ENCODE measurements at places on chromosomes 12 and 14.

GRCh38 chr12:3827301-3828000, 45.7 kb downstream of the PARP11 start:
- no peak for DNase-seq

- DNase-seq, result no peak
These were observed 36.4 kb downstream of the PPM1H start for GRCh38 chr12:62898526-62898925.

DNA sequence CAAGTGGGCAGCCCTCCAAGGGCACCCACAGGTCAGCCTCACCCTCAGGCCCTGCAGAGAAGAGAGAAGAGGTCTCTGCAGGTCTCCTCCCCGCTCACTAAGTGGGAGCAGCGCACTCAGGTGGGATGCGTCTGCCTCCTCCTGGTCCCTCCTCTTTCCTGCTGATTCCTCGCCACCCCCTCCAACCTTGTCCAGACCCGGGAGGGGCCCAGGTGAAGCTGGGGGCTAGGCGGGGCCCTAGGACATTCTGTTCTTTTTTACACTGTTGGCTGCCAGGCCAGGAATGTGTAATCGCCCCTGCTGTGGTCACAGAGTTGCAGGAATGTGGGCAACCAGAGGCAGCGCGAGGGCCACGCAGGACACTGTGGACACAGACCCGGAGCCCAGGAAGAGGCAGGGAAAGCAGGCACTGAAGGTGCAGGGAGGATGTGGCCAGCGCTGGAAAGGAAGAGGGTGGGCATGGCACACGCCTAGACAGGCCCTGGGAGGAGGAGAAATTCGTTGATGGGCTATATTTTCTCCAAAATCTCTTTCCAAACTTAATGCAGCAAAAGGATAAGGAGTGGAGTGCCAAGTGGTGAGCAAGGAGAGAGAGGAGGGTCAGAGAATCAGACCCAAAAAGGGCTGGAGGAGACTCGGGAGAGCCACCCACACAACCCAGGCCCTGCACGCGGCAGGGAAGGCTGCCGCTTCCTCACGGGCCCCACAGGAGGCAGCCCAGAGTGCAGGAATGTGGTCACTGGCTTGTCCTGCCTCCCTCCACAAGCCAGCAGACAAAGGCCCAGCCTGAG, 911 bp upstream of the SCNN1A start:
- no peak for DNase-seq

DNA sequence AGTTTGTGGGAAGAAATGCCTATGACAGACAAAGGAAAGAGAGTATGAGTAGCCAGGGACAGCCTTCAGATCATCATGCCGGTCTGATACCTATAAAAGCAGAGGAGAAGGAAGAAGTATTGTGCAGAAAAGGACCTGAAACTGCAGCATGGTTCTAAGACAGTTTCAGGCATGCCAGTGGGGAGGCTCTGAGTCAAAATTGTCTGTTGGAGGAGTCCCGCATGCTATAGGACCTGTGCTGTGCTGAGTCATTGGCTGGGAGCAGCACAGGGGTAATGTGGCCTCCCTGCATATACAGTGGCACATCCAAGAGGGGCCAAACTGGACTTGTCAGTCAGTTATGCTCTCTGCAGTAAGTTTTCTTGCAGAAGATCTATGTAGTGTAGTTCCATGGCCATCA, 40.7 kb downstream of the NEUROD4 start:
- no peak for DNase-seq

DNA sequence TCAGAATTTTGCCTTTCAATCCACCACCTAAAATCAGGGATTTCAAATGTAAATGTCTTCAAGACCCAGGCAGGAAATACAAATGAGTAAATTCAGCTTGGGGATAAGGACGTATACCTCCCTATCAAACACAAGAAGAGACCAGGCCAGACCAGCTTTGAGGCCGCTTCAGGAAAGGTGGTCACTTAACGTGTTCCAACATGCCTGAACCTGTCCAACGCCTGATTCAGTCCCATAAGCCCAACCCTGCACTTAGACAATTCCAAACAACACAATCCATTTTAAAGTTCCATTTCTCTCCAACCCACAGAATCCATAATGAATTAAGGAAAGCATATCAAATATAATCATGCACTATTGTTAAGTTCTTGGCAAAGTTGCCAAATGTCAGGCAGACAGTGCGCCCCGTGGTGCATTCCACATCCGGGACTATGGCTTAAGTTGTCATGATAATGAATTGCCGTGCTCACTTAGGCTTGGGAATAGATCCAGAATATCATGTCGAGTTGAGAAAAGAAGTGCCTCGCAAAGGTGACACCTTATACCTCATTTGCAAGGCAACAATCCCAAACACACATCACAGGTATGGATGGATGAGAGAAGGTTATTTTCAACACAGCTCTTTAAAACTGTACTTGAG, 35.5 kb downstream of the CCDC60 start:
- DNase-seq, result no peak

DNA sequence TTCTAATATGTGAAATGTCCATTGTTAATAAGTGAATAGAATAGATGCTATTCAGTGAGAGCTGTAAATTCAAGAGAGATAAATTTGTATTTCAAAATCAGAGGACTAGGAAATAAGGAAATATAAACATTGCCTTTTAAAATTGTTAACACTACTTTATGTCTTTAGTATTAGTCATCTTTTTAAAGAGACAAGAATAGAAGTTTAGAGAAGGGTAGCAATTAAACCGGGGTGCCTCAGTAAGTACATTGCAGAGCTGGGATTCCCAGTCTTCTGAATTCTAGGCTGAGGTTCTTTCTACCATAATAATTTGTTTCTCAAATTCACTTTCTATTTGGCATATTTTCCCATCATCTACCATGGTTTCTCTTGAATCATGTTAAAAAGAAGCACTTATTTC, 498.6 kb downstream of the SLC16A7 start:
- DNase-seq, result no peak

DNA sequence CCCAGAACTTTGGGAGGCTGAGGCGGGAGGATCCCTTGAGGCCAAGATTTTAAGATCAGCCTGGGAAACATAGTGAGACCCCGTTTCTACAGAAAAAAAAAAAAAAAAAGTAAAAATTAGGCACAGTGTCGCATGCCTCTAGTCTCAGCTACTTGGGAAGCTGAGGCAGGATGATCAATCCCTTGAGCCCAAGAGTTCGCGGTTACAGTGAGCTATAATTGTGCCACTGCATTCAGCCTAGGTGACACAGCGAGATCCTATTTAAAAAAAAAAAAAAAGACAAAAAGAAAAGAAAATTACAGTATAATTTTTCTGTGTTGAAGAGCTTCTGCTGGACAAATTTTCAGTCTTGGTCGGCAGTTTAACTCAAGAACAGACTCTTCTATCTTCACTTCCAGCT, 133.9 kb upstream of the FGD4 start:
- no peak for DNase-seq

DNA sequence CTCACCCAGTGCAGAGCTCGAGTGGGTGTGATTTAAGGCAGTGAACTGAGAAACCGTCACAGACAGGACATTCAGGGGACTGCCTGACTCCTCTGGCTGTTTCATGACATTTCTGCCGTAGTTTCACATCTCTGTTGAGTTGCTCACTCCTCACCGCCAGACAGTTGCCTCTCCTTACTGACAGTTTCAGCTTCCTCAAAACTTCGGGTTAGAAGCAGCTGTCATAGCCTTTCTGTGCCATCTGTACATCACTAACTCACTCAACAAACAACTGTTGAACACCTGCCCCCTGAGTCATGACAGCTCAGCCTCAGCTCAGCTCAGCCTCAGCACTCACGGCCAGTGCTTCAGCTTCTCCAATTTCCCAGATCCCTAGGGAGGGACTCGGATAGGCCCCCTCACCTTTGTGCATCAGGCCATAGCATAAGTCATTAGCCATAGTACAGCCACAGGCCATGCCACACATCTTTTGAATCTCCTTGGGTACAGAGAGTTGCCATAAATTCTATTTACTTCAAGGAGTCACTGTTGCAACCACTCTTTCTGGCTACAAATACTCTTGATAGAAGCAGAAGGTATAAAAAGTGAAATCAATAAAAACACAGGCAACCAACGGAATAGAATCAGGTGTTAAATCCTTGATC, 6.2 kb upstream of the SLC15A4 start:
- peak; percentile 72 for DNase-seq

DNA sequence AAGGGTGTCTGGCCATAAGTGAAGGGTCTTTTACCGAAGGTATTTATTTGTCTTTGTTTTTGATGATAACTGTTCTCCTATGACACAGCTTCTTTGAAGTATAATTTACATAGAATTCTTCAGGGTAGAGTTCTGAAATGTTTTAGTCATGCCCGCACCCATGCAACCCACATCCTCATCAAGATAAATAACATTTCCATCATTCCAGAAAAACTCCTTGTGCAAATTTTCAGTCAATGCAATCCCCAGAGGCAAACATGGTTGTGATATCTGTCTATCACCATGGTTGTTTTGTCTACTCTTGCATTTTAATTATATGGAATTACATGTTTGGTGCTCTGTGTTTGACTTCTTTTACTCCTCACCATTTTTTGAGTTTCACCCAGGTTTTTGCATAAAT, 837.8 kb downstream of the AACS start:
- DNase-seq, result no peak

- DNase-seq, result no peak
These were observed 15.0 kb downstream of the MAP3K9 start for GRCh38 chr14:70794294-70794693.
